ENCODE measurements at places on chromosomes 5 and 9.

GRCh38 chr5:146993876-146994530 is 115.4 kb upstream of the PPP2R2B start:
- no peak for DNase-seq

DNA sequence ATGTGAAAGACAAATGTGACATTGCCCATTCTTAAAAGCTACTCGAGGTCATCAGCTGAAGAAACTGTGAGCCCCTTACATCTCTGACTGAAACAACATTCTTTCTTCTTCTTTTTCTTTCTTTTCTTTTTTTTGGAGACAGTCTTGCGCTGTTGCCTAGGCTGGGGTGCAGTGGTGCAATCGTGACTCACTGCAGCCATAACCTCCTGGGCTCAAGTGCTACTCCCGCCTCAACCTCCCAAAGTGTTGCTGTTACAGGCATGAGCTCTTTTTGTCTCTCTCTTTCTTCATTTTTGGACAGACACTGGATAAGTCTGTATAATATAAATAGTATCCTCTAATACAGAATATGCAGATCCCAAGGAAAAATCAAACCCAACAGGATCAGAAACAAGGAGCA is 263.7 kb upstream of the KLF9 start:
- no peak for DNase-seq

DNA sequence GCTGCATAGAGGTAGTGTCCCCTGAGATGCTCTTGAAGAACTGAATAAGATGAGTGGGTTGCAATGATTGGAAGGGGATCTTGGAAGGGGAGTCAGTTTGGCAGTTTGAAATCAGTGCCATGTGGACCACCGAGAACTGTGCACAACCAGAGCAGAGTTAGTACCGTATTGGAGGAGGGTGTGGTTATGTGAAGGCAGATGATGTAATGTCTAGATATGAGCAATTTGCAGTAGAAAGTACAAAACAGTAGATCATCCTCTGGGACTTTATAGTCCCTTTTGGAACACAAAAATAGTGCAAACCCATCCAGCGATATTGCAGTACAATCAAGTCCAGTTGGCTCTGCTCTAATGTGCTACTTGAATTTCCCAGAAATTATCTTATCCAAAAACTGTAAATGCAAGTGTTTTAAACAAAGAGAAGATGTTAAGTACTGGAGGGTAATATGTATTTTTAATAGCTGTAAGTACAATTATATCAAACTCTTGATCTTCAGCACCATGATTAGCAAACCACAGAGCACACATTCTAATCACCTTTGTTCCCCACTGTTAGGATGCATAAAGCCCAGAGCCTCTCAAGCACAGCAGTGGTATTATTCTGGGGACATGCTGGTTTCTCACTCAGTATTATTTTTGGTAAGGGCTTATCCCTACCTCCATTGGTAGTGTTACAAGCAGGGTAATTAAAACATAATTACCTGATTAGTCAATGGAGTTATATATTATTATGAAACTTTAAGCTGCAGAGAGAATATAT is 41.5 kb downstream of the MEGF10 start:
- DNase-seq = no peak

DNA sequence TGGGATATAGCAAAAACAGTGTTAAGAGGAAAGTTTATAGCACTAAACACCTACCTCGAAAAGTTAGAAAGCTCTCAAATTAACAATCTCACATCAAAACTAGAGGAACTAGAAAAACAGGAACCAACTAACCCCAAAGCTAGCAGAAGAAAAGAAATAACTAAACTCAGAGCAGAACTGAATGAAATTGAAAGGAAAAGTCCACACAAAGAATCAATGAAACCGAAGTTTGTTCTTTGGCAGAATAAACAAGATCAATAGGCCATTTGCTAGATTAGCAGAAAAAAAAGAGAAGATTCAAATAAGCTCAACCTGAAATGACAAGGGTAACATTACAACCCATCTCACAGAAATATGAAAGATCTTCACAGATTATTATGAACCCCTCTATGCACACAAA is 234.8 kb upstream of the ISL1 start:
- no peak for DNase-seq

DNA sequence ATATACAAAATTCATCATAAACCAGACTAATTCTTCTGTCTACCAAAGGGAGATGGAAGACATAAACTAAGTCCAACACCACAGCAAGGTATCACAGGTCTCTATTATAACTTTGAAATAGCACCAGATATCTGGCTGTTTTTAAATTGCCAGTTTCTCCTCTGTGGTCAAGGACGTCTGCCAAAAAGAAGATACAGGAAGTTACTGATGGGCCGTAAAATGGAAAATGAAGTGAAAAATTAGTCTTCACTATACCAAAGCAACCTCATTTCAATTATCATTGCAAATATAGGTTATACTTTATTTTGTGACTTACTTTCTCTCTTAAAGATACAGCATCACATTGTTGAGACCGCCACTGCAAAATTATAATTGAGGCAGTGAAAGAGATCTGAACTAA is 225.5 kb downstream of the NDUFS4 start:
- DNase-seq = no peak

DNA sequence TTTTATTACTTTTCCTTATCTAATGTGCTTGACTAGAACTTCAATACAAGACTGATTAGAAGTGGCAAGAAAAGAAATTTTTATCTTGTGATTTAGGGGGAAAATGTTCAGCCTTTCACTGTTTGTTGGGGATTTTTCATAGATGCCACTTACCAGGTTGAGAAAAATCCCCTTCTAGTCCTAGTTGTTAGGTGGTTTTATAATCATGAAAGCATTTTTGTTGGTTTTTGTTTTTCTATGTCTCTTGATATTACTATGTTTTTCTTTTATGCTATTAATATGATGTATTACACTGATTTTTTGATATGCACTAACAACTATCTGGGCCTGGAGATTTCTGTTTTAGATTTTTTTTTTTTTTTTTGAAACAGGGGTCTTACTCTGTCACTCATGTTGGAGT is 134.0 kb downstream of the PARP8 start:
- no peak for DNase-seq

DNA sequence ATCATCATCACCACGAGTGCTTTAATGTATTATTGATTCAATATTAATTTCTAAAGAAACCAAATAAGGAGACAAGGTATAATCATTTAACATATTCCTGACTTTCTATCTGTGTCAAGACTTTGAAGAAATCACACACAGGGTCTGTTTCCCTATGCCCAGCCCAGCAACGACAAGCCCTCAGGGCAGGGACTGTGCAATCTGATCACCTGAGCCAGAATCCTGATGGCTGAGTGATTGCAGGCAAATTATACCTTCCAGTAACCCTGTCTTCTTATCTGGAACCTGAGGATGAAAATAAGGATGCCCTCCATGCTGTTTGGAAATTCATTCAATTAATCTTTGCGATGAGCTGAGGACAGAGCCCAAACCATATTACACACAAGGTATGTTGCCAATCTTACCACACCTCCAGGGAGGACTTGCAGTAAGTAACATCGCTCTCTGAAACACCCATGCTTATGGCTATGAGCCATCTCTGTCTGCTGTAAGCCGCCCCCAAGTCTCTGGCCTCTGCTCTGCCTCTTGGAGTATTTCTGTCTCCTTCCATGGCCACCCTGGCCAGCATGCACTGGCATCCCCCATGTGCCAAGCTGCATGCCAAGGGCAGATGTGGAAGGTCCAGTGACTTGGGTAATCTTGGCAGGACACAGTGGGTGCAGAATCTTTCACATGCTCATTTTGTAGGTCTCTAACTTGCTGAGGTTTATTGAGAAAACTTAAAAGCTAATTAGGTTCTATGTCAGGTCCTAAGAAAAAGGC is 10.6 kb downstream of the TAS2R1 start:
- no peak for DNase-seq

- DNase-seq = peak; percentile 85
Measured at GRCh38 chr9:110156902-110157301, 51.1 kb downstream of the C9orf152 start.

DNA sequence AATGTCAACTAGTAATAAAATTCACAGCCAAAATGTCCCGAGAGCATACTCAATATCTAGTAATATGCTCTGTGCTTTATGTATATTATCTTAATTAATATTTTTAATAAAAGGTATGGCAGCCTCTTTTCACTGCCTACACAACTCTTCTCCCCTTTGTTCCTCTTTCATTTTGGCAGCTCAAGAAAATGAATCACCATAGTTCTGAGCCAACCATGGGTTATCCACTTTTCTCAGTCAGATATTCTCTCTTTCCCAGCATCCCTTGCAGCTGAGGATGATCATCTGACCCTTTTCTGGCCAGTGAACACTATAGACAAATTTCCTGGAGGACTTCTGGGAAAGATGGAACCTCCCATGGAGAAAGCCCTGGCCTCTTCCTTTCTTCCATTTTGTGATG is 8.2 kb upstream of the DOCK8 start:
- DNase-seq = no peak

- DNase-seq = no peak
Measured at GRCh38 chr5:151569132-151570046, 21.7 kb downstream of the FAT2 start.

GRCh38 chr5:128782446-128782845 is 182.8 kb upstream of the SLC27A6 start:
- DNase-seq = peak; percentile 69

- peak; percentile 73 for DNase-seq
Measured at GRCh38 chr9:22129133-22129532, 120.0 kb upstream of the CDKN2B start.

- DNase-seq = no peak
Measured at GRCh38 chr5:170393235-170393634, 4.1 kb upstream of the KCNMB1 start.

GRCh38 chr5:4116834-4117233 is 521.2 kb downstream of the IRX1 start:
- peak; percentile 69 for DNase-seq

GRCh38 chr9:114184071-114184470 is 28.7 kb downstream of the COL27A1 start:
- no peak for DNase-seq

DNA sequence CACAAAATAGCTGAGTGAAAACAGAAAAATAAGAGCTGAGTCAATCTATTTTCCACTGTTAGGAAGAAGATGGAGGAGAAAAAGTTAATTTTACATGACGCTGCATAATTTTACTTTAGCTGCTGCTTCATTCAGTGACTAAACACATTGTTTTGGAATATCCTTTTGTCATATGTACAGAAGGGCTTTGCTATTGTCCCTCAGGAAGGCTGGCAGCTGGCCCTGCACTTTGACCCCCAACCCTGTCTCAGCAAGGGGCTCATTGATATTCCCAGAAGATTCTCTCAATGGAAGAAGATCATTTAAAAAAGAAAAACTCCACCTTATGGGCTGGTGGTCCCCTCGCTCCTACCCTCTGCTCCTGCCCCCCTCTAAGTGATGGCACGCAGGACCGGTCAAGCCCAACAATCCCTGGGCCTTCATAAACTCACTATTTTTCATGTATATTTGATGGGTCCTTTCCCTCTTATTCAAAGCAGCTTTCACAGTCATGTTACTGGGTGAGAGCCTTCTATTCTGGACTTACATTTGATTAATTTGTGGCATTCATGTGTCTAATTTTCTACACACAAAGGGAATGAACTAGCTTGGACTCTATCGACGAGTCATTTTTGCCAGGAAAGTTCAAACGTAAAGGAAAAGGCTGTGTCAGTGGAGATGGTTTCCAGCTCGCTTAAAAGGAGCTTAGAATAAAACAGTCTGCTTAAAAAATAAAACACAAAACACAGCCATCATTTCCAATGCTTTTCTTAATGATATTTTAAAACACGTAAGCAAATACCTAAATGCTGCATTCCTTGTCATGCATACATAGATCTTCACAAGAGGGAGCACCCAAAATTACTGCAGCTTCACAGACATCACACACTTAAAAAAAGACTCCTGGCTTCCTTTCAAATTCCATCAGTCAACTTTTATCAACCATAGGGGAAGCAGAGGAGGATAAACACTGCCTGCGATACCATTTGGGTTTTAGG is 104.7 kb downstream of the EFNA5 start:
- DNase-seq = no peak

GRCh38 chr9:114247077-114247476 is 75.8 kb upstream of the ORM1 start:
- no peak for DNase-seq

DNA sequence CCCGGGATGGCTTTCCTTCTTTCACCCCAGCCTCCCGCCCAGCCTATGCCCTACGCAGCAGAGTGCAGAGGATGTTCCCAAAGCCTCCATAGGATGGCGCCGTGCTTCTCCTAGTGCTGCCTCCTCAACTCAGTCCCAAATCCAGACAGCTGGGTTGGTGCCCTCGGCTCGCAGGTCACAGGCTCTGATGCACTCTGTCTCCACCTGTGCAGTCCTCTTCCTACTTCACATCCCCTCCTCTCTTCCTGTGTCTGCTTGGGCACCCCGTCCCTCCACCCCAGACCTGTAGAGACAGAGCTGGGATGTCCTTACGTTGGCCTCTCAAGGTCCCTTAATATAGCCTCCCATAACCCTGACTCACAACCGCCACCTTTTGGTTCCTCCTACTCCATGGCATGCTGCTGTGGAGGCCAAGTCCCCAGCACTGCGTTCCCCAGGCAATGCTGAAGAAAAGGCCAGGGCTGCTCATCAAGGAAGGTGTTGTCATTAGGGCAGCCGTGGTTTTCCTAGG is 314.4 kb downstream of the GADD45G start:
- DNase-seq = no peak
